ENCODE measurements at places on chromosomes 1 and 21. TPM values are rescaled to one million over a fixed set of nuclear protein-coding genes. Genes with fewer than 3 reads are reported as not detected.

Gene SELE
- not detected for total RNA-seq

Gene C1orf185
- total RNA-seq, result not detected

Gene RGS8
- total RNA-seq, result not detected

Gene CYP4A22
- not detected for total RNA-seq

Gene ADGRB2
- total RNA-seq, result 8.2 TPM

- DNase-seq, result no peak
Observed at GRCh38 chr1:232951180-232951579, 769 bp downstream of the NTPCR start.

DNA sequence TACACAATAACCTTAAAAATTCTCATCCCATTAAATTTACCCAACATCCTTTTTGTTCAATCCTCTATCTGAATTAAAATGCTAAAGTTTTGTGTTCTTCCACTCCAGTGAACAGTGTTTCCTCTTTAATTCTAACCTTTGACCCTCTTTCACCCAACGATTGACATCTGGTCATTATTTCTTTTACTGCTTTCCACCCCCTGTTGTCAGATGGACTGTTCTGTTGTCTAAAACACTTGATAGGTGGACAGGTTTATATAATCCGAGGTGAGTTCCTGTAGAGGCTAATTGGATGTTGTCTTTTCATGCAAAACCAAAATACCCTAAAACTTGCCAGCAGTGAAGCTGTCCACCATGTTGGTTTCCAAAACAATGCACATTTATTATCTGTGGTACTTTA lies 73.4 kb upstream of the SERTAD4 start:
- no peak for DNase-seq

DNA sequence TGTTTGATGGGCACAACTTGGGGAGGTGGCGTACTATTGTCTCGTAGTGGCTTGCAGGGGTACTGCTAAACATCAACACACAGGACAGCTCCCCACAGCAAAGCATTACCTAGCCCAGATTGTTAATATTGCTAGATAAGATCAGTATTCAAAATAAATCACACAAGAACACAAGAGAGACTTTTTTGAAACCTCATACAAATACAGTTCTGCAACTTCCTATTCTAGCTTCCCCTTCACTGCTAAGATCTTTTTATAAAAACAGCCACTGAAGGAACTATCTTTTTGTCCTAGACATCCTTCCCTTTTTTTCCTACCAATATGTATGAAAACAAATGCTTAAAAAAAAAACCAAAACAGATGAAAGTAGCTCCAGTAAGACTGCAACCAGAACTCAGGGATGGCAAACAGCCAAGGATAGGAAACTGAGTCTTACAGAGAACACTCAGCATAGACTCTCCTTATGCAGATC lies 137.8 kb upstream of the KRTAP19-8 start:
- DNase-seq, result peak; percentile 7

GRCh38 chr1:17719874-17720273 lies 35.3 kb upstream of the ACTL8 start:
- no peak for DNase-seq

- DNase-seq, result no peak
Observed at GRCh38 chr1:221331273-221332183, 410.4 kb downstream of the DUSP10 start.

GRCh38 chr21:31298618-31299269 lies 45.3 kb downstream of the TIAM1 start:
- DNase-seq, result no peak

GRCh38 chr1:6508154-6508815 lies 16.8 kb upstream of the PLEKHG5 start:
- DNase-seq, result no peak

DNA sequence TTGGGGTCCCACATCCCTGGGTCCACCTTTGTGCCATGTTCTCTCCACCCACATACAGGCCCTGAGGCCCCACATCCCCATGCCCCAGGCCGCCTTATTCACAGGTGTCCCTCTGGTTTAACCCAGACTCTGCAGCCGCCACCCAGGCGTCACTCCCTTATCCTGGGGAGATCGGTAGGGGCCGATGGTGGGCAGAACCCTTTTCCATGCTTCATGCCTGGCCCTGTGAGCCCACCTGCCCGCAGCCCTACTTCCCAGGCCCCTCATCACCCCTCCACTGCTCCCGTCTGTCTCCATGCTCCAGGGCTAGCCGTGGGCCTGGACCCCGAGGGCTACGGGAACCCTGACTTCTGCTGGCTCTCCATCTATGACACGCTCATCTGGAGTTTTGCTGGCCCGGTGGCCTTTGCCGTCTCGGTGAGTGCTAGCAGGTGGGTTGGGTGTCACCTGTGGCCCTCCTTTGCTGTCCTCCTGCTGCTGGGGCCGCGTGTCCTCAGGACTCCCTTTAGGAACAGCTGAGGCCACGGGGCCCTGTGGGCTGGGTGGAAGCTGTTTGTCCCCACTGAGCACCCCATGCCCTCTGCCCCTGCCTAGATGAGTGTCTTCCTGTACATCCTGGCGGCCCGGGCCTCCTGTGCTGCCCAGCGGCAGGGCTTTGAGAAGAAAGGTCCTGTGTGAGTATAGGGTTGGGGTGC lies 12.2 kb downstream of the PSRC1 start:
- no peak for DNase-seq

DNA sequence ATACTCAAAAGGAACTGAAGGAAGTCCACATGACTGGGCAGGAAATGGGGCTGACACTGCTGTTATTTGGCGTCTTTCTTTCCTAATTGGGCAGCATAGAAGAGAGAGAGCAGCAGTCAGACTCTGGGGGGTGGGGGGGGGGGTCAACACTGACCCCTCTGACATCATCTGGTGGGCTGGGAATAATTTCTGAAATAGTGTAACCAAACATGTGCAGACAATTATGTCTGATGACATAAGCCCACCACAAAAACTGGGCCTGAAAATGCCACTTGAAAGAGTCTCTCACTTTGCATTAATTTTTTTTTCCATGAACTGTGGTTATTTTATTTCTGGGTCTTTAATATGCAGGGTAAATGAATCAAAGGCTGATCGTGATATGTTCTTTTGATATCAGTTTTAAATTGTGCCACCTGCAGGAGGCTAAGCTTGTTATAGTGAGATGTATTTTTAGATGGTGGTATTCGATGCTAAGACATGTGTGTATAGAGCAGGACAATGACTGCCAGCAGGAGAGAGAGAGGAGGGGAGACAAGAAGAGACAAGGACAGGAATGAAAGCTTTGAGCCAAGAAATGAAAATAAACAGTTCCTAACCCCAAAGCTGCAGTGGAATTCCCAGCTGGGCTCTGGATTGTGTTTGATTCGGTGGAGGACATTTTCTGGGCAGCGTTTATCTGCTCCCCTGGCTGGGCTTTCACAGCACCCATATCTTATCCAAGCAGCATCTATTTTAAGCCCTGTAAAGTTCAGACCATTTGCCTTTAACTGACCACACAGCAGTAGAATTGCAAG lies 264.7 kb downstream of the PBX1 start:
- no peak for DNase-seq

GRCh38 chr1:208279826-208280588 lies 35.8 kb upstream of the PLXNA2 start:
- no peak for DNase-seq

DNA sequence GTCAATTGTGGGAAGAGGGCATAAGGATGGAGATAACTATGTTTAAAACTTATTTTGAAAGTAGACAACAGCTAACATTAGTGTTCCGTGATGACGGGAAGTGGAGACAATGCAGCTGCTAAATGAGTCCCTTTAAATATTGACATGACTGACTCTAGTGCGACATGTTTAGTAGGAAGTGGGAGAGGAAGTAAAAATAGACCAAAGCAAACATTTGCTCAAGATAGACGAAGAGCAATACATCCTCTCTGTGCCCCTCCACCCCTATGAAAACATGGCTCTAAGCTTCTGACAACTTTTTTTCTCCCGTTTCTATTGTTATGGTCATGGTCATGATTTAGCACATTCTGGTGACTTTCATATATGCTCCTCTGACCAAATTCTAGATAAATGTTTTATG lies 60.0 kb upstream of the HMCN1 start:
- DNase-seq, result no peak

DNA sequence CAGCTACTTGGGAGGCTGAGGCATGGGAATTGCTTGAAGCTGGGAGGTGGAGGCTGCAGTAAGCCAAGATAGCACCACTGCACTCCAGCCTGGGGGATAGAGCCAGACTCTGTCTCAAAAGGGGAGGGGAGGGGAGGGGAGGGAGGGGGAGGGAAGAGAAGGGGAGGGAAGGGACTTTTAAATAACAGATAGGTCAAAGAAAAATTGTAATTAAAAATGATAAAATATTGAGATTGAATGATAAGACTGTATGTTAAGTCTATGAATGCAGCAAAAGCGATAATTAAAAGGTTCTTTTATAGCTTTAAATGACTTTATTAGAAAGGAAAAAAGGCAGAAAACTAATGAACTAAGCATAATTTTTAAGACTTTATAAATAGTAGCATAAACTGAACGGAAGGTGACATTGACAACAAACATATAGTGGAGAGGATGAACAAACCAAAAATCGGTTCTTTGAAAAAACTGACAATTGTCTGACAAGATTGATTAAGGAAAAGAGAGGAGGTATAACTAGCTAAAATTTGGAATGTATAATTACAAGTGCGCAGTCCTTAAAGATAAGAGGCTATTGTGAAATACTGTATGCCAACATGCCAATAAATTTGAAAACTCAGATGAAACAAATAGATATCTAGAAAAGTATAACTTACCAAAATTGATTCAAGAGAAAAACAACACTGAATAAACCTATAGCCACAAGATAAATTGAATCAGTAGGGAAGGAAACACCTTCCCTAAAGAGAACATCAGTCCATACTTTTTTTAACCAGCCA lies 8.4 kb downstream of the SPOCD1 start:
- DNase-seq, result no peak

DNA sequence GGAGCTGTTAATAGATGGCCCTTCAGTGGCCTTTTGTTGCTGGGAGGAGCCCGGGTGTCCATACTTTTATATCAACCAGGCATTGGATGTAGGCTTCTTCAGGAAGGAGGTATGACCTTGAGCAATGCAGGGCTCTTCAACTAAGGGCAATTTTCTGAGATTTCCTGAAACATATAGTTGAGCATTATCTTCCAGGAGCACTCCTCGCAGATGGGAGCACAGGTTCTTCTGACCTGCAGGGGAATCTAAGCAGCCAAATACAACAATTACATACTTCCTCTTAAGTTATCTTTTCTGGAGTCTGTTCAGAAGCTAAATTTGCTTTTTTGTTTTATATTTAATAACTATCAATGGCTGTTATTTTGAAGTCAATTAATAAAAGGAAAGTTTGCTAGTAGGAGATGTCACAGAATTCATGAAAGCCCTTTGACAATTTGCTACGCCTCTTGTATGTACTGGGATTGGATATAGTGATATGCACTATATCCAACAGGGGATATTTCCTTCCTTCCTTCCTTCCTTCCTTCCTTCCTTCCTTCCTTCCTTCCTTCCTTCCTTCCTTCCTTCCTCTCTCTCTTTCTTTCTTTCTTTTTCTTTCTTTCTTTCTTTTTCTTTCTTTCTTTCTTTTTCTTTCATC lies 422.6 kb upstream of the NEGR1 start:
- no peak for DNase-seq

- DNase-seq, result peak; percentile 84
Observed at GRCh38 chr1:155174324-155175280, 953 bp downstream of the TRIM46 start.

DNA sequence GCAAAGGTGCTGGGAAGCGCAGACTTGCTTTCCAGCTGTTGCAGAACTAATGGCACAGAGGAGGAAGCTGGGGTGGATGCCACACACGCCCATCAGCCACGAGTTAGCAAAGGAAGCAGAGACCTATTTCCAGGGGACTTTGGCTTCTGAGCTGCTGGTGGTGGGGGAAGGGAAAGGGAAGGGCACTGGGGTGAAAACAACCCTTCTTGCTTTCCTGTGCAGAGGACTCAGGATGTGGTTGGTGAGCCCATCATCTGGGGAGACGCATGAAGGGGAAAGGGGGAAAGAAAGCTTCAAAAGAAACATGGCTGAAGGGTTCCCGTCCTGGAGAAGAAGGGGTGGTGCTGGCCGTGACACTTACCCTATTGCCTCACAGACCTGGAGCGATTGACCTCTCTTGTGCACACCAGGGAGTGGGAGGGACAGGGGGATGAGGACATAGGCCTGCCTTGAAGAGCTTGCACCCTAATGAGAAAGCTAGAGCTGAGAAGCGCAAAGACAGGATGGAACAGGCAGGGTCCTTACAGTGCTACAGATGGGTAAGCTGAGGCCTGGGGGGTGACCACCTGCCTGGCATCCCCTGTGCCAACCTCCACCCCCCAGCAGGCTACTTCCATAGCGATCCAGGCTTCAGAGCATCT lies 140.8 kb upstream of the RAB4A start:
- DNase-seq, result no peak

DNA sequence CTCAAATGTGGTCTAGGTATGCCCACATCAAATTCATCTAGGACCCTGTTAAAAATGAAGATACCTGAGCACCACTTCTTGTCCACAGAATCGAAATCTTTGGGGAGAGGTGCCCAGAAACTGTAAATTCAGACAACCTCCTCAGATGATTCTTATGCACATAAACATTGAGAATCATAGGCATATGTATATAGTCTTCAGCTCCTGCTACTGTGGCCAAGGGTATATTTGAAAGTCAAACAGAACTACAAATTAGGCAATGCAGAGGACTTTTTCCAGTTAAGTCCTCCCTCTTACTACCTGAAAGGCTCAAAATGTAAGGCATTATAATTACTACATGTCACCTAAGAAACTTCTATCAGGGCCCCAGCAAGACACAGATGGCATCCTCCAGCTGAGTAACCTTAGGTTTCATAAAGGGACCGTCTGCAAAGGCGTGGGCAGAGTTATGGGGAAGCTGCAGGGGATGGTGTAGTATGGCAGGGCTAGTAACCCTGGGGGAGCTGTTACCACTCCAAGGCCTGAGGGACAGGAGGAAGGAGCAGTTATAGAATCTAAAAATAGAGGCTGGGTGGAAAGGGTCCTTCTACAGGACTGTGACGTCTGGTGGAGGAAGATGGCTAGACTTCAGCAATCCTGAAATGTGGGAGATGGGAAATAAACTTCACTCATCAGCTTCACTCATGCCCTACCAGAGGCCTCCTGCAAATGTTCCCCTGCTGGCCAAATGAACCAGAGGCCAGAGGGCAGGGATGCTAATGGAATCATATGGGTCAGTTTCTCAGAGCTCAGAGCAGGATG lies 46.3 kb downstream of the DAB1 start:
- DNase-seq, result no peak

DNA sequence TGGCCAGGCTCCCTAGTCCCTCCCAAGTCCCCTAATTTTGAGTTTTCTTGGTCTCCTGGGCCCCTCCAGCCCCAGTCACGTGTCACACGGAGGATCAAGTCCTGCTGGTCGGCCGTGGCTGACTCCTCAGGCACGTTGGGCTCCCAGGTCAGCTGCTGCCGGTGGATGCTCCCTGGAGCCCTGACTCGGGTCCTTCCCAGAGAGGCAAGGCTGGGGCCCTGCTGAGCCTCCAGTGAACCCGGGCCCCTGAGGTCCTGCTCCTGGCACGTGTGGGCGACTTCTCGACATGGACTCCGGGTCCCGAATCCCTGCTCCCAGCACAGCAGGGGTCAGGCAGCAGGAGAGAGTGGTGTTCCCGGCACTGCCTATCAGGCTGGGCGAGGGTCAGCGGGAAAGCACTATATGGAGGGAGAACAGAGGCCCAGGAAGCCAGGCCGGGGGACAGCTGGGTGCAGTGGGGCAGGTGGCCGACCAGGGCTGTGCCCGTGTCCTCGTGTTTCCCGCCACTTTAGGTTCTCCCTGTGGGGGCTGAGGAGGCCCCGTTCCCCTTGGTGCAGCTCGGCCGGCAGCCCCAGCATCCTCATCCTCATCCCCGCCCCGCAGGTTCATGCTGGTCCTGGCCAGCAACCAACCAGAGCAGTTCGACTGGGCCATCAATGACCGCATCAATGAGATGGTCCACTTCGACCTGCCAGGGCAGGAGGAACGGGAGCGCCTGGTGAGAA lies 13.2 kb downstream of the TMEM240 start:
- DNase-seq, result no peak

- DNase-seq, result no peak
Observed at GRCh38 chr1:88802950-88803349, 88.4 kb downstream of the GTF2B start.
